ENCODE measurements at places on chromosomes 4 and X.

- H3K4me3 ChIP-seq: no peak overlapping the region
- peaks cover 22% of the 10 kb centered on the region for H3K4me1 ChIP-seq
- DNase-seq: no peak
- H3K36me3 ChIP-seq: no peaks in the 10 kb centered on the region
- H3K27me3 ChIP-seq: no peaks in the 10 kb centered on the region
Measured at GRCh38 chr4:53861856-53862610, 202.4 kb downstream of the CHIC2 start.

DNA sequence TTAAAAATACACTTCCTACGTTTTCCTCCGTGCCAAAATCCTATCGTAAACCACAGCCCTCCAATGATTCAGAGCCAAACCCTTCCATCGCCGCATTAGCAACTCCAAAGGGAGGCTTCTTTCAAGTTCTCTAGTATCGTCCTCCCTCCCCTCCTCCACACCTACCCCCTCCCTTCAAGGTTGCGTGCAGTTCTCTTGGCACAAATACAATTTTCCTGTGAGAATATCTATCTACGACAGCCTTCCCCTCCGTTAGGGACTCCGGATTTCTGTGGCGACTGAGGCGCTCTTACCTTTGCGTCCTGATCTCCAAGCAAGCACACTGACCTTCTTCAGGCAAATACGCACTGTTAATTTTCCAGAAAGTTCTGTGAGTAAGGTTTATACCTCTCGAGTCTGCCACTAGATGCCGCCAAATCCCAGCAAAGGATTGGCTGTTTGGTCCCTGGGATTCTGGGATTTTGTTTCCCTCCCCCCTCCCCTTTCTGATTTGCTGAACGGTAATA lies 1.2 kb upstream of the MORF4L2 start:
- H3K36me3 ChIP-seq: peaks cover 19% of the 10 kb centered on the region
- DNase-seq: peak; percentile 70
- H3K4me3 ChIP-seq: no peak overlapping the region
- no peak overlapping the region for H3K27ac ChIP-seq
- H3K27me3 ChIP-seq: no peaks in the 10 kb centered on the region
- H3K4me1 ChIP-seq: 0 out of 2 replicates have a peak, but pooled peaks cover 4% of the 10 kb centered on the region

- no peak for DNase-seq
- H3K4me1 ChIP-seq: peaks cover 3% of the 10 kb centered on the region
- no peaks in the 10 kb centered on the region for H3K36me3 ChIP-seq
- no peak overlapping the region for H3K27ac ChIP-seq
- H3K27me3 ChIP-seq: no peaks in the 10 kb centered on the region
Measured at GRCh38 chrX:45712067-45712466, 511.4 kb upstream of the DIPK2B start.

DNA sequence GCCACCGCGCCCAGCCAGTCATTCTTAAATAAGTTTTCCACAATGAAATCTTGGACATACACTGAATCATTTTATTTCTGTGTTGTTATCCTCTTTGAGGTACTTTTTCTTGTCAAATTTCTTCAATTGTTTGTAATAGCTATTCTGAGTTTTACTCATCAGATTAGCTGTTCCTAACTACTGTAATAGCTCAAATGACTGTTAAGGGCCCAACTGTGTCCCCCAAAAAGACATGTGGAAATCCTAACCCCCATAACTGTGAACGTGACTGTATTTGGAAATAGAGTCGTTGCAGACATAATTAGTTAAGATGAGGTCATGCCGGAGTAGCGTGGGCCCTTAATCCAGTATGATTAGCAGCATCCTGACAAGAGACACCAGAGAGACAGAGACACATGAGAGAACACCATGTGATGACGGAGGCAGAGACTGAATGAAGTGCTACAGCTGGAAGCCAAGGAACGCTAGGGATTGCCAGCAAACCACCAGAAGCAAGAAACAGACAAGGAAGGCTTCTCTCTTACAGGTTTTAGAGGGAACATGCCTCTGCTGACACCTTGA lies 22.9 kb downstream of the ACOT9 start:
- no peaks in the 10 kb centered on the region for H3K27me3 ChIP-seq
- H3K4me3 ChIP-seq: no peak overlapping the region

GRCh38 chrX:69237236-69237635 lies 72.0 kb upstream of the PJA1 start:
- H3K4me3 ChIP-seq: no peak overlapping the region
- no peak for DNase-seq
- H3K4me1 ChIP-seq: no peaks in the 10 kb centered on the region
- H3K27ac ChIP-seq: no peak overlapping the region
- peaks cover 15% of the 10 kb centered on the region for H3K27me3 ChIP-seq
- H3K36me3 ChIP-seq: no peaks in the 10 kb centered on the region

GRCh38 chr4:25797136-25797535 lies 65.7 kb downstream of the SEL1L3 start:
- no peaks in the 10 kb centered on the region for H3K27me3 ChIP-seq
- H3K27ac ChIP-seq: no peak overlapping the region
- DNase-seq: no peak
- no peak overlapping the region for H3K4me3 ChIP-seq
- peaks cover 27% of the 10 kb centered on the region for H3K36me3 ChIP-seq
- peaks cover 15% of the 10 kb centered on the region for H3K4me1 ChIP-seq

DNA sequence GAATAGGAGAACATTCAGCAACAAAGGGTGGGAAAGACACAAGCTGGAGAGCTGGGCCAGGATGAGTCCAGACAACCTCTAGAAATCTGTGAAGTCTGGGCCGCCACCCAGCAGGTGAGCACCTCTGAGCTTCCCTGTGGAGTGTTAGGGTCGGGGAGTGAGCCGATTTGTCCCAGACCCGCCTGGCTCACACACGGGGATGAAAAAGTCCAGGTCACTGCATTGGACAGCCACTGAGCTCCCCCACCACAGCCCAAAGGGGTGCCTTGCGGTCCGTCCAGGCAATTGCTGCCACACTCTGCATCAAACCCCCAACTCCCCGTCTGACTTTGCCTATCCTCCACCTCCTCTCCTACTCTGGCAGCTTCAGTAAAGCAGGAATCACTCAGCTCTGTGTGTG lies 38.7 kb downstream of the NHSL2 start:
- peak overlapping the region; percentile 57 for H3K27ac ChIP-seq
- DNase-seq: no peak
- no peak overlapping the region for H3K4me3 ChIP-seq
- peaks cover 62% of the 10 kb centered on the region for H3K4me1 ChIP-seq
- no peaks in the 10 kb centered on the region for H3K27me3 ChIP-seq

DNA sequence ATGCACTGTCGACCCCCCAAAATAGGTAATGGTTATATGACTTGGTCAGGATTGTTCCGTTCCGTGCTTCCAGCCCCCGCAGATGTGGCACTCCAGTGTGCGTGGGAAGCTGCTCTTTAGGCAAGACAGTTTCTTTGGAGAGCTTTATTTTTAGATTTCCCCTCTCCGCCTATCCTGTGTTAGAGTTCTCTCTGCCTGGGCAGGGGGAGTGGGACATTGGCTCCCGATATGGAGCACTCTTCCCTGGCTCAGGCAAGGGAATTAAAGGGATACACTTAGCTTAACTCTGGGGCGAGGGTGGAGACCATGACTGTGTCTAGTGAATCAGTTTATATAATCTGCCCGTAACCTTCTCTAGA lies 36.0 kb downstream of the DLG3 start:
- no peaks in the 10 kb centered on the region for H3K27me3 ChIP-seq
- no peak overlapping the region for H3K27ac ChIP-seq
- H3K36me3 ChIP-seq: peaks cover 12% of the 10 kb centered on the region
- DNase-seq: no peak
- no peak overlapping the region for H3K4me3 ChIP-seq
